HAP-1 (cell line): ENCODE measurements at places on chromosomes 16 and 17.
A peak's percentile ranks its signal among the peaks of the same experiment; 100 is the strongest.

GRCh38 chr17:67974598-67975066 is 21.6 kb downstream of the C17orf58 start:
- peak; percentile 48 for DNase-seq

DNA sequence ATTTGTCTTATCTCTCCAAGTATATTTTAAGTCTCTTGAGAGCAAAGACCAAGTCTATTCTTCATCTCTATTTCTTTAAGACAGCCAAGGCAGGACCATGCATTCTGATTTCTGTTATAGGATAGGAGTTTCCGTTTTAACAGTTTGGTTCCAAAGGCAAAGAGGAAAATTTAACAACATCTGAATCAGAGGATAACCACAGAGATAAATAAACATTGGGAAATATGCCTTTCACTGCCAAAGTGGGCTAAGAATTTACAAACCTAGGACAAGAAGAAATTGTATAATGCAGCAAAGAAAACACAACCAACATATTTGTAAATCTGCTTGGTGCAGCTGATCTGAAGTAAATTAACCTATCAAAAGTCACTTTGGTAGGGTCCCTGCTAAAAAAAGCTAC is 37.7 kb downstream of the USP32 start:
- no peak for DNase-seq

- peak; percentile 21 for DNase-seq
Observed at GRCh38 chr17:49361129-49361901, 735 bp downstream of the ZNF652 start.

GRCh38 chr17:45660474-45660873 is 123.6 kb upstream of the CRHR1 start:
- DNase-seq = no peak

DNA sequence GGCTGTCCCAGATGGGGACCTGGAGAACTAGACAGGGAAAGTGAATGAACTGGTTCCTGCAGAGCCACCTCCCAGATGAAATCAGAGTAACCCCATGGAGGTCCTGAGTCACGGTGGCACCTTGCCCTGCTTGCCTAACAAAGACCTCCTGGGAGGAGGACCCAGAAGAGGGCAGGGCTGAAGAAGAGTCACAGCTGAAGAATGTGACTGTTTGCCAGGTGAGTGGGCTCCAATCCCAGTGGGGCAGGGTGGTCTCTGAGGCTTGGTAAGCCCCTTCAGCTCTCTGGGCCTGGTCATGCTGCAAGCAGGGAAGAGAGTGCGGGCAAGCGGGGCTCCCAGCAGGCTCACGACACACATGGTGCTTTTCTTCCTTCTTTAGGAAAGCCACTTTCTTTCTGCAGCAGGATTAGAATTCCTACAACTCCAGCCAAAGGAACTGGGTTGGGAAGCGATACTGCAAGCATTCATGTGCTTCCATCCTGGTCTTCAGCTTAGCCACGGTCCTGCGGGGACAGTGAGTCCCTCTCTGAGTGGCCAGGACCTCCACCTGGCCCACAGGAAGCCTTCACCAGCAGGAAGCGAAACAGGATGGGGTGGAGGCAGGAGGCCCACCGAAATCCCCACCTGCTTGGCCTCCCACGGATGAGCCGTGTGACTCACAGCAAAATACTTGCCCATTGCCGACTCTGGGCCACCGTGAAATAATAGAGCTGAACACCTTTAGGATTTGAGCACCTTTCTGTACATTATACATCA is 4.3 kb downstream of the C16orf74 start:
- no peak for DNase-seq

DNA sequence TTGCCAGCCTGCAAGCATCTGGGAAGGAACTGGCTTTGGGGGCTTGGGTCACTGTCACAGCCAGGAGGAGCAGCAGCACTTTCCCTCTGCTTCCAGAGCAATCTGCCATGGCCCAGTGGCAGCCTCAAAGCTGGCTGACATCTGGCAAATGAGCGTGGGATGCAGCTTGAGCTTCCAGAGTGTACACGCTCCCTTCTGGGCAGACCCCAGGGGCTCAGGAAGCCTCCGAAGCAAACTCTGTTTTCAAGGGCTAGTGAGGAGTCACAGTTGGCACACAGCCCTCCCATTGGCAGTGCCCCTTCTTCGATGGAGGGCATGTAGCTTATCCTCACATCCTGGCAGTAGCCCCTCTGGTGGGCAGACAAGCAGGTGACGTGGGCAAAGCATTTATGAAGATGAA is 249.6 kb downstream of the ENGASE start:
- DNase-seq = no peak

DNA sequence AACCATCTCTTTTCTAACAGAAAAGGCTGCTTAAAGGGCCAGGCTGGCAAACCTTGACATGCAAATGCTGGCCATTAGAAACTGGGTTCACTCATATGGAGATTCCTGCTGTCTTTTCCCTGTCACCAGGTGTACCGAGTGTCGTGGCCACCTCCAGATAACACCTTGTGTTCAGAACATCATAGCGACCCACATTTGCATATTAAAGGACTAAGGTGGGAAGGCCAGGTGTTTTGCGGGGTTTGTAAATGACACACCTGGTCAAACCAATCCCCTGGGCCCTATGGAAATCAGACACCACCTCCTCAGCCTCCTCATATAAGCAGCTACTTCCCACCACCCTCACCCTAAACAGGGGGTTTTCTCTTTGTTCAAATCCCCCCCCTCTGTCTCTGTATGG is 2.5 kb upstream of the AIPL1 start:
- no peak for DNase-seq

DNA sequence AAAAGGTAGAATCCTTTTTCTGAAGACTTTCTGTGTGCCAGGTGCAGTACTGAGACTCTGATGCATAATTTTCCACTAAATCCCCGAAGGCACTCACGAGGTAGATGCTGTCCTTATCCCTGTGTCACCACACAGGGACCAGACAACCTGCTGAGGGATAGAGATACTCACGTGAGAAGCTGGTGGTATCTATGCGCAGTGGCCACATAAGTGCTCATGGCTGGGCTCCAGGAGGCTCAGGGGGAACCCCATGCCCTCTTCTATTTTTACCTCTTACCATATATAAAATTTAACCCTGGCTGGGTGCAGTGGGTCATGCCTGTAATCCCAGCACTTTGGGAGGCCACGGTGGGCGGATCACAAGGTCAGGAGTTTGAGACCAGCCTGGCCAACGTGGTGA is 38.3 kb downstream of the NT5M start:
- no peak for DNase-seq

DNA sequence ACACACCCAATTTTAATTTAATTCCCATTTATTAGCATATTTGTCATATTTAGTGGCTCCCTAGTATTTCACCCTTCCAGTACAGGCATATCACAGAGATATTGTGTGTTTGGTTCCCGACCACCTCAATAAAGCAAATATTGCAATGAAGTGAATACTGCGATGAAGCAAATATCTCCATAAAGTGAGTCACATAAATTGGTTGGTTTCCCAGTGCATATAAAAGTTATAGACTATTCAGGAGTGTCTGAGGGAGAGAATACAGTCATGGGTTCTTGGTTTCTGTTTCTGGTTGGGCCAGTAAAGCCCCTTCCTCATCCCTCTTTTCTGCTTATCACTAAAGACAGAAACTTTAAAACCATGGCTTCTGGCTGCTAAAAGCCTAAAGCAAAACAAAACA is 295.4 kb upstream of the AXIN2 start:
- DNase-seq = no peak

GRCh38 chr16:825341-826061 is 25.0 kb upstream of the GNG13 start:
- DNase-seq = no peak

GRCh38 chr16:78389009-78389498 is 289.6 kb downstream of the WWOX start:
- DNase-seq = no peak

DNA sequence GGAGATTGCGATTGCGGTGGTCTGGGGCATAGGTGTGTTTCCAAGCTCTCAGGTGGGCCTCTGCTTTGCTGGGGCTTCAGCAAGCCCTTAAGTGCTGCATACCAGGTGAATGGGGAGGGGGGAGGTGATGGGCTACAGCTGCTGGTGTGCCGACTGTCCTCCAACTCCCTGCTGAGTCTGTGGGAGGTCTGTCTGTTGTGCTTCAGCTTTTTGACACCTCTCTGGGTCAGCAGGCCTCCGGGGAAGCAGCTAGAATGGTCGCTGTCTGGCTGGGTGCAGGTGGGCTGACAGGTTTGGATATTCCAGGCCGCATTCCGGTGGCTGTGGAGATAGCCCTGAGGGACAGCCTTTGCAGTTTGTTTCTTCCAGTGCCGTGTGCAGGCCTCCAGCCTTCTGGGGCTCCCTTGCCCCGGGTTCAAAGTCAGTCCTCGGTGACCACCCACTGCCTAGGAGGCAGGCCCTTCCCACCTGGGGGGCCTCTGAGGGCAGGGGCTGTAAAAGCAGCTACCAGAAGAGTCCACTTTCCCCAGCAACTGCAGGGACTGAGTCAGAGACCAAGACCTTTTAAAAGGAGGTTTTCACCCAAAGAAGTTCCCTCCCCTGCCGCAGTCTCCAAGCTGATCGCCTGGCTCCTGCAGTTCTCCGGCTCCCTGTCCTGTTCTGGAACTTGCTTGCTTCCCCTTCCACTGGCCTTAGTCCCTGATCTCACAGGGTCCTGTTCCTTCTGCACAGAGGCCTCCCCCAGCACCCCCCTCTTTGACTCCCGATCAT is 2.0 kb upstream of the TTYH2 start:
- DNase-seq = peak; percentile 27

GRCh38 chr17:32327911-32328310 is 14.1 kb downstream of the C17orf75 start:
- DNase-seq = no peak

DNA sequence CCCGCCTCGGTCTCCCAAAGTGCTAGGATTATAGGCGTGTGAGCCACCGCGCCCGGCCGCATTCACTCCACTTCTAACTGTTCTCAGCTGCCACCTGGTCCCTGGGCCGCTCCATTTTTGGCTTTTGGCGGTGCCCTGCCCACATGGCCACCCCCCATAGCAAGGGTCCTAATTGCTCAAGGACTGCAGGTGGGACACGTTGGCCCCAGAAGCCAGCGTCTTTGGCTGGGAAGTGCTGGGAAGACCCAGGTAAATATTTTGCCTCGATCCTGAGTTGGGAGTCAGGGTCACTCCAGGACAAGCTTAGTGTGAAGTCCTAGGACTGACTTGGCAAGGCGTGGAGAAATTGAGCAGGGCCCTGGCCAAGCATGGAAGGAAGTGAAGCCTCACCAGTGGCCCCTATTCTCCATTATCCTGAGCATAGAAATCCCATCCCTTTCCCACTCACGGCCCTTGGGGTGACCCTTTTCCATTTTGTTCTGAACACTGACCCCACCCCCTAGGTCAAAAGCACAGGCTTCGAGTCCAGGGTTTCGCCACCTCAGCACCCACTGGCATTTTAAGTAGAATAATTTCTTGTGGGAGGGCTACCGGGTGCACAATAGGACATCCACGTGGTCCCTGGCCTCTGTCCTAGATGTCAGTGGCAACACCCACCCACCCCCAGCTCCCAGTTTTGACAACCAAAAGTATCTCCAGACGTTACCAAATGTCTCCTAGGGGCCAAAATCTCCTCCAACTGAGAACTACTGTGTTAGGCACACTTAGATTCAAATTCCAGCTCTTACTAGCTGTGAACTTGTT is 5.9 kb upstream of the WDR81 start:
- no peak for DNase-seq

DNA sequence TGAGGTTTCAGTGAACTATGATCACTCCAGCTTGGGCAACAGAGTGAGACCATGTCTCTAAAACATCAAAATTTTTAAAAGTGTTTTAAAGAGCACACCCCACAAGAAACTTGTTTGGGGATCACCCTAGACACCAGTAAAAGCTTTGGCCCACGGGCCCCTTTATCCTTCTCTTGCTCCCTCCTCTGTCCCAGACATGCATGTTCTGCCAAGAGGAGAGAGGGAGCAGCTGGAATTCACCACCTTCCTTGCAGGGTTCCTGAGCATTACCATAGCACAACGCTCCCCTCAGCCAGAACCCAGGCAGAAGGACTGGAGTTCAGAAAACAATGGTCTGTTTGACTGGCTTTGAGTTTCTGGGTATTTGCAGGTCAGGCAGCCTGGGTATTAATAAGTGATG is 214.3 kb upstream of the CDH5 start:
- no peak for DNase-seq

DNA sequence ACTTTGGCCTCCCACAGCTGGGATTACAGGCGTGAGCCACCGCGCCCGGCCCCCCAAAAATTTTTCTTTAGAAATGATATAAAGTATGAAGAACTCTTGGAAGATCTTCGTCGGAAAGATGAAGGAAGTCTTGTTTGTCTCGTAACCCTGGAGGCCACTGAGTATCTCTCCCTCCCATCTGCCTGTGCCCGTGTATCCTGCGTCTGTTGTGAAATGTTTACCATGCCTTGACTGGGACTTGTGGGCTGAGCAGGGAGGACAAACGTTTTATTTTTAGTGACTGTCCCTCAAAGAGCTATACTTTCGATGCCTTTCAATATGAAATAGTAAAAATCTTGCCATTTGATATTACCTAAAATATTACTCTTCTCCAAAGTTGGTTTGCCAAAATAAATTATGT is 121.2 kb downstream of the RPTOR start:
- DNase-seq = no peak

DNA sequence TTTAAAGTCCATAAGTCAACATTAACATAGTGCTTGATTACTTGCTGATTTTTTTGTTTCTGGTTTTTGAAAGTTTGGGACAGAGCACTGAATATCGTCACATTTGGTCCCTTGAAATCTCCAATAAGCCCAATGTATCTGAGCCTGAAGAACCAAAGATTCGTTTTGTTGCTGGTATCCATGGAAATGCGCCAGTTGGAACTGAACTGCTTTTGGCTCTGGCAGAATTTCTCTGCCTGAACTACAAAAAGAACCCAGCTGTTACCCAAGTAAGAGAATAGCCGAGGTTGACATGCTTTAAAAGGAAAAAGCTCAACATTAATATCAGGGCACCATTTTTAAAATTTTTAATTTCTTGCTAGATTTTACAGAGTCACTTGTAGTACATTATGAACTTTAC is 27.7 kb upstream of the GOSR1 start:
- DNase-seq = no peak

DNA sequence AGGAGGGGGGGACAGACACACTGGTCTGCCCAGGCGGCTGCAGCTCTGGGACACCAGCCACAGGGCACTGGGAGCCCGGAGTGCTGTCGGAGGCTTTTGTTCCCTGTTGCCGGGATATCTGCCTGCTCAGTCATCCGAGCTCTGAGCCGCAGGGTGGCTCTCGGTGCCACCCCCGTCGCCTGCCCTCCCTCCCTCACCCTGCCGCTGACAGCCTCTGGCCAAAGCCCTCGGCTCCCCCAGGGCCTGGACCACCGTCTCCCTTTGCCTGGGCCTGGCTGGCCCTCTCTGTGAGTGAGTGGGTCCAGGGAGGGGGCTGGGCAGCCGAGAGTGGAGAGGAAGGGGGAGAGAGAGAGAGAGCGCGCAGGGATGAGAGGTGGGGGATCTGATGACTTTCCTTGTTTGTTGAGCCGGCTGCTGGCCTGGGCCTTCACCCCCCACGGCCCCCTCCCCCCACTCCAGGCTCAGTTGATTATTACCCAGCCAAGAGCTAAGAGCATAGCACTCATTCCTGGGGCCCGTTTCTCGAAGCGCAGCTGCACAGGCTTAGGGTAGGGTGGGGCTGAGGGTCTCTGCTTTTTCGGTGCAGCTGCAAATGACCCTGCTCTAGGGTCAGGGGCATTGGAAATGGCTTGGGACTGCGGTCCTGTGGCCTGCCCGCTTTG is 2.7 kb downstream of the FOXJ1 start:
- no peak for DNase-seq
